Right renal pelvis (tissue), 4 donors: ENCODE measurements at places on chromosomes 4 and X. TPM values are rescaled to one million over a fixed set of nuclear protein-coding genes. Genes with fewer than 3 reads are reported as not detected.

DNA sequence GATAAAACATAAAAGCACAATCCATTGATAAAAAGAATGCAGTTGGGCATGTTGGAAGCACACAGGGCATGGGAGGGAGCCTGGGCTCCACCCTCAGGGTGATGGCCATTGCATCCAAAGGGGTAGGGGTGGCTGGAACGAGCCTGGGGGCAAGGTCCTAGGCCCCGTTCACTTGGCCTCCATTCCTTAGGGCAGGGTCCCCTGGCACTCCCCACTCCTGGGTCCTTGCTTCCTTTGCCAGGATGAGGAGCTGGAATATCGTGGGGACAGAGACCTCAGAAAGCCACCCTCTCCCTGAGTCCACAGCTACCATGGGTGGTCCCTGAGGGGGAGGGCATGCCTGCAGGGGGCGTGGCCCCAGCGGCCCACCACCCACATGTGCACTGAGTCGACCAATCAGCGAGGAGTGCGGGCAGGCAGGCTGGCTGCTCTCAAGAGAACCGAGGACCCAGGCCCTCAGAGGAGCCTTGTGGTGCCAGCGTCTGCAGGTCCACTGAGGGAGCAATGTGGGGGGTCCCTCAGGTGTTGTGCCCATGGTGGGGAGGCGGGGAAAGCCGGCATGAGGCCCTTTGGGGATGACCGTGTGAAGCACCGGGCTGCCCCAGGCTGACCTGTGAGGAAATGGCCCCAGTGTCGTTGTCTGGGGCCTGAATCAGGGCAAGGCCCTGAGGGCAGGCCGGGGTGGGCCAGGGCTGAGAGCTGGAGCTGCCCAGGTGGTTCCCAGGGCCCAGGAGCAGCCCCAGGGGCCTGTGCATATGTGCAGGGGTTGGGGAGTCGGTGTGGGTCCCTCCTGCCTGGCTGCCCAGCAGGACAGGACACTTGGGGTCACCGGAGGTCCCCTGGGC, 78.6 kb upstream of the AMELX start:
- DNase-seq, result no peak

GRCh38 chr4:37827802-37828321, 1.4 kb downstream of the PGM2 start:
- DNase-seq, result no peak

- DNase-seq, result no peak
Observed at GRCh38 chrX:79444694-79445210, 77.6 kb upstream of the ITM2A start.

DNA sequence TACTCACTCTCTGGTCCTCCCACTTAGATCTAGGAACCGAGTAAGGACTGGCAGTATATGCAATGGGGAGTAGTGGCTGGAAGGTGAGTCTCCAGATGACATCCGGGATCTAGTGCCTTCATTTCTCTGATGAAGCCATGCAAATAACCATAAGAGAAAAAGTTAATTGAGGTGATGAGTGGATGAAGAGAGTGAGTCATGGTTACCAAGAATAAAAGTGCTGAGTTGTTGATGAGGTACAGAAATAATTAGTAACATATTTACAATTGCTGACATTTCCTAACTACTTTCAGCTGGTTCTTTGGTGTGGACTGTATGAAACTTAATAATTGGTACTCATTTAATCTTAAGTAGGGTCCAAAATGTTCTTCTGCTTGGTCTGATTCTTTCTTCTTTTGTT, 146.7 kb upstream of the PITX2 start:
- DNase-seq, result no peak

DNA sequence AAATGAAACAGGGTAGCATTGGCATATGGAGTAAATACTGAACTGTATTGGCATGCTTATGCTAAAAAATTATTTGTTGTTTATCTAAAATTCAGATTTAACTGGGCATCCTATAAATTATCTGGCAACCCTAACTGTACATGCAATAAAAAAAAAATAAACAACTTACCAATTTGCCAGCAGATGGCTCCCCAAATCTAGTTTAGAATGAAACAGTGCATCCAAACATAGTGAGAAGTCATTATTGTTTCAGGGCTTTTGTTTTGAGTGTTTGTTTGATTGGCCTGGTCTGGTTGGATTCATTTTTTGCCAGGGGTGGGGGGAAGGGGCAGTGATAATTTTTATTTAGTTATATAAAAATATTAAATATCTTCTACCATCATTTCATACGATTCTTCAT, 12.8 kb upstream of the NSUN7 start:
- no peak for DNase-seq

VSIG1 gene
- 0.89 TPM for polyA plus RNA-seq

ZNF630 gene
- polyA plus RNA-seq, result 3.6 TPM

FGB gene
- 8.2 TPM for polyA plus RNA-seq
